ENCODE measurements at places on chromosomes 6 and 20.
A peak's percentile ranks its signal among the peaks of the same experiment; 100 is the strongest.

DNA sequence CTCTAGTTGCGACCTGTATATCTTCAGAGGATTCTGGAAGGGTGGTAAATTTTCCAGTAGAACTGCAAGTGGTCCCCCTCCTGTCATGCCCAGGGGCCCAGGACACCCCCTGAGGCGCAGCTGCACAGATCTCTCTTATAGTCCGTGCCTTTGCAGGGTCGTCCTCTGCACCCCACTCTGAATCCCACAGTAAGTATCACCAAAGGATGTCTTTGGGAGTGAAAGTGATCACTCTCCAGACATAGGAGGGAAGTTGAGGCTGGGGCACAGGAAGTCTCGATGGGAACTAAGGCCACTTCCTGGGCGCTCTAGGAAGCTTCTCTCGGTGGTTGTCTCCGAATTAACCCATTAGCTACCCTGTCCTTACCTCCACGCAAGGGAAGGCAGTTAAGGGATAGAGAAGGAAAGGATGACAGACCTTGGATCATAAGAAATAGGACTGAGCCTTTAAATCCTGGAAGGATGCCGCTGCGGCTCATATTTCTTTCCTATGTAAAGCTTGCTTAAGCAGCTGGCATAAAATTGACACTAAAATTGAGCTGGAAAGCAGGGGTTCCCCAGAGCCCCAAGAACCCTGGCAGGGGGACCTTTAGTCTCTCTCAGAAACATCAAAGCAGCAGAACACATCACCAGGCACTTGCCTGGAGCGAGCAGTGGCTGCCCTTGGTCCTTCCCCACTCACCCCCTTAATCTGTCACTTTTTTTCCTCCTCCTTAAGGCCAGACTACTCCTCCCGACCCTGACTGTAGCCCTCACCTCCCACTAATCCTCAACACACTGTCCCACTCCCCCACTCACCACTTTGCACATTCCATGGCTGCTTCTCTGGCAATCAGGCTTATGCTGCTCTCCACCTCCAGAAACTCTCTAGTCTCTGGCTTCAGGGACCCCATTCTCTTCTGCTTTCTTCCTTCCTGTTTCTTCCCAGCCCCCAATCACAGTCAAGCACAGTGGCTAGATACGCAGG is at the start of gene ZKSCAN4:
ZKSCAN4 (minus strand) TSS at position 261 of the 967 bp plus-strand sequence. CDS start 289 bp downstream, outside the sequence.
- peak; percentile 84 for DNase-seq

DNA sequence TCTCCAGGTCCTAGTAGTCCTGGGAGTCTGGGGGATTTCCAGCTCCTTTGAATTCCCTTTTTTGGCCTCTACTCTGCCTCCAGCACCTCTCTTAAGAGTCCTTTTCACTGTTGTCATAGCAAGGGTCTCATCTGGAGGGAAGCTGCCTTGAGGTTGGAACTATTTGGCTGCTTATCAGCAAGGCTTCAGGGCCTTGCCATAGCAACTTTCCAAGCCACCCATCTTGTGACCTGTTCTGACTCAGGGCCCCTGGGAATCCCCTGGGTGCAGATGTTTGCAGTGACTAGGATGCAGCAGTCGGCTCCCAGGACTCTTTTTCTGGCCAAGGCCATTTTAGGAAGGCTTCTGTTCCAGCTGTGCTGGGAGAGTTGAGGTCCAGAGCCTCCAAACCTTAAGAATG is 12.4 kb downstream of the PKIG start:
- no peak for DNase-seq

GRCh38 chr20:3203315-3204123 is 963 bp downstream of the DDRGK1 start:
- no peak for DNase-seq

GRCh38 chr6:26286168-26286877 is 78.7 kb upstream of the BTN3A2 start:
- DNase-seq: peak; percentile 91

GRCh38 chr6:44333942-44334341 is 8.5 kb upstream of the SPATS1 start:
- no peak for DNase-seq

DNA sequence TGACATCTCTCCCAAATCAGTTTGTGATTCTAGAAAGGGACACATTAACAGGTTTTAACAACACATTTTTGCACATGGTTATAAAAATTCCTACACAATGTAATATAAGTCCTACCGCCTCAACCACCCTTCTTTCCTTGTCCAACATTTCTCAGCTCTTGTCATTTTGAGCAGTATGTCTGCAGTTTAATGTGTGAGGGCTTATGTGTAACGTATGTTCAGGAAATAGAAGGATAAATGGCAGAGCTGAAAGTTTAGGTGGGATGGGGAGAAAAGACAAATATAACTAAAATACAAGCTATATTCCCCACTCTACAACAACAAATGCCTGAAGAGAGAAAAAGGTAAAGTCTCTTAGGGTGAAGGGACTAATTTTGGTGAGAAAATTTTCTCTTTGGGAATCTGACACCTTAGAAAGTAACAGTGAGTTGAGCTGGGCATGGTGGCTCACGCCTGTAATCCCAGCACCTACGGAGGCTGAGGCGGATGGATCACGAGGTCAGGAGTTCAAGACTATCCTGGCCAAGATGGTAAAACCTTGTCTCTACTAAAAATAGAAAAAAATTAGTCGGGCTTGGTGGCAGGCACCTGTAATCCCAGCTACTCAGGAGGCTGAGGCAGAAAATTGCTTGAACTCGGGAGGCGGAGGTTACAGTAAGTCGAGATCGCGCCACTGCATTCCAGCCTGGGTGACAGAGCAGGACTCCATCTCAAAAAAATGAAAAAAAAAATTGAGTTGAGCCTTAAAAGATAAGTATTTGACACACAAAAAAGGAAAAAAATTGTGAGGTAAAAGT is 5.1 kb downstream of the PNRC1 start:
- DNase-seq: no peak

- no peak for DNase-seq
These were observed 623.4 kb downstream of the CDH26 start for GRCh38 chr20:60581606-60582115.

- no peak for DNase-seq
These were observed 426.1 kb downstream of the RFPL4B start for GRCh38 chr6:112773187-112773586.

DNA sequence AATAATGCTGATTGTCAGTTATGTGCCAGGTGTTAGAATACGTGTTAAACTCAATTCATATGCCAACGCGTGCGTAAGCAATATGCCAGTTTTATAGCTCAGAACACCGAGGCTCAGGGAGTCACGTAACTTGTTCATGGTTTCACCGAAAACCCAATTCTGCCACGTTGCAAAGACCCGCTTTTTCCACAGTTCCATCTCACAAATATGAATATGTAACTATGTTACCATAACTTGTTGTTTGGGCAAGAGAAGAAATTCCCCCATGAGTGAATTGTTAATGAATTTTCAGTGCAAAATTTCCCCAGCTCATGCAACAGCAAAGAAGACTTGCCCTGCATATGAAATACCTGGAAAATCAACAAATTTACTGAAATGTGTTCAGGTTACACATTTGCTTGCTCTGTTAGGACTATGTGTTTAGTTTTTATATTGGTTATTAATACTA is 30.1 kb downstream of the SF3B5 start:
- no peak for DNase-seq

DNA sequence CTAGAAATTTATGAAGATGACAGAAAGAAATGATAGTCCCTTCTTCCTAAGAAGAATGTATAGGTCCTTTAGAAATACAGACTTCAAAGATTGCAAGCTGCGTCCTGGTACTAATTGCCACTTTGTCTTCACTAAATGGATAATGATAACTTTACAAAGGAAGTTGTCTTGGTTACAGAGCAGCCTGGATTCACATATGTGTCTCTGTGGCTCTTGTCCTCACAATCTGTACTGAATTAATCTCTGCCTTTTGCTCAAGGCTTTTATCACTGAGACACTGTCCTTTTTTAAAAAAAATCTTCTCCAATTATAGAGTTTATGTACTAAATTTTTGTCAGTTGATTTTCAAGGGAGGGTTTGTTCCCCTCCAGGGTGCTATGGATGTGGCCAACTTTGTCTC is 17.5 kb upstream of the MRAP2 start:
- no peak for DNase-seq

- no peak for DNase-seq
These were observed 8.5 kb downstream of the MOXD1 start for GRCh38 chr6:132392792-132393191.

DNA sequence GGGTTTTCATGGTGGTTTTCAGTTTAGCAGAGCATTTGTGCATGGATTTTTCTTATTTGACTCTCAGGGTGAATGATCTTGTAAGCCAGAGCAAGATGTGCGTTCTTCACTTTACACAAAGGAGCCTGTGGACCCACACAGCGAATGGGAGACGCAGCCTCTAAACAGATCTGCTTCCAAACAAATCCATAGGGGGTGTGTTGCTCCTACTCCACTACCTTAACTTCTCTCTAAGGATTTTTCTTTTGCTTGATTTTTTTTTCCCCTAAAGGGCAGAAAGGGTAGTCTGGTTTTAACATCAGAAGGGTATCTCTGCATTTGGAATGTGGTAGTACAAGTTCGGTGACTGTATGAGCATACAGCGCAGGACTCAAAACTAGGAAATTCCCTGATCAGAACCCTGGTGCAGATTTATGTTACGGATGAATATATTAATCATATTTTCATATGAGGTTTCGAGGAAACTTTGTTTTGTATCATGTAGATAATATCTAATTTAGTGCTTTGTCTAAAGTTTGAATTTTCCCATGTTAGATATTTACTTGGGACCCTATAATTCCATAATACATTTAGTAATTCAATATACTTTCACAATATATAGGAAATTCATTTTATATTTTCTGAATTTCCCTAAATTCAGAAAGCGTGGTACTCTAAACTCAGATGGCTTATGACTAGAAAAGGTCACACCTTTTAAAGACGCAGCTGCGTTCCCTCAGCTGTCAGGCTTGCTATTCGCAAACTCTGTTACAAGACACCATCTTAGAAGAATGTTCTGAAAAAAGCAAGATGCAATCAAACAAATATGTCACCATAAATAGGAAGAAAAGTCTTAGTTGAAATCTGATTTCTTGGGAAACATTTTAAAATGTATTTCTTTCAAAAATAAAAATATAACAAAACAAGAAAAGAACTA is 196.9 kb downstream of the TMEM242 start:
- DNase-seq: no peak
